ENCODE measurements at places on chromosomes 3 and 15. TPM values are rescaled to one million over a fixed set of nuclear protein-coding genes. Genes with fewer than 3 reads are reported as not detected.
A peak's percentile ranks its signal among the peaks of the same experiment; 100 is the strongest.

The AMIGO3 gene
- 2.8 TPM for total RNA-seq

The ADGRG7 gene
- total RNA-seq, result not detected

The EMC7 gene
- 24.8 TPM for total RNA-seq

The SNRPA1 gene
- total RNA-seq, result 32.9 TPM

The CPNE4 gene
- total RNA-seq, result 1.5 TPM

The KCNMB3 gene
- total RNA-seq, result 3.9 TPM

The PRKCD gene
- 10.3 TPM for total RNA-seq

The ZCWPW2 gene
- 1.0 TPM for total RNA-seq

The PLA2G4B gene
- total RNA-seq, result 10.7 TPM

The MYD88 gene
- 14.1 TPM for total RNA-seq

The CISH gene
- total RNA-seq, result 6.5 TPM

The FSTL1 gene
- total RNA-seq, result 799 TPM

- no peak for DNase-seq
Measured at GRCh38 chr3:13637311-13637891, 88.5 kb downstream of the FBLN2 start.

- DNase-seq, result no peak
Measured at GRCh38 chr15:74869372-74869725, 3.8 kb downstream of the SCAMP2 start.

GRCh38 chr3:79056498-79056897 lies 711.3 kb downstream of the ROBO1 start:
- DNase-seq, result no peak

DNA sequence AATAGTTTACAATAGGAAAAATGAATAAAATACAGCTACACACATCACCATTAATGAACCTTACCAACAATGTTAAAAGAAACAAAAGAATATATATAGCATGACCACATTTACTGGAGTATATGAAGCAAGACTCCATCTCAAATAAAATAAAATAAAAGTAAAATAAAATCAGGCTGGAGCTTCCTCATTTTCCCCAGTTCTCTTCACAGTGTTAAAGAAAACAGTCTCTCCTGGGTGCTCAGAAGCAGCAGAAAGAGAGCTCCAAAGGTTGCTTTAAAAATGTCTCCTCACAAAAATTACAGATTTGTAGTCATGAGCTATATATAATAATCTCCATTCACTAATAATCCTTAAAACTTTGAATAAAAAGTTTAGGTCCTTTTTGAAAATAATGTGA lies 48.8 kb downstream of the PIK3CB start:
- no peak for DNase-seq

- no peak for DNase-seq
Measured at GRCh38 chr3:115975353-115975752, 352.0 kb downstream of the GAP43 start.

DNA sequence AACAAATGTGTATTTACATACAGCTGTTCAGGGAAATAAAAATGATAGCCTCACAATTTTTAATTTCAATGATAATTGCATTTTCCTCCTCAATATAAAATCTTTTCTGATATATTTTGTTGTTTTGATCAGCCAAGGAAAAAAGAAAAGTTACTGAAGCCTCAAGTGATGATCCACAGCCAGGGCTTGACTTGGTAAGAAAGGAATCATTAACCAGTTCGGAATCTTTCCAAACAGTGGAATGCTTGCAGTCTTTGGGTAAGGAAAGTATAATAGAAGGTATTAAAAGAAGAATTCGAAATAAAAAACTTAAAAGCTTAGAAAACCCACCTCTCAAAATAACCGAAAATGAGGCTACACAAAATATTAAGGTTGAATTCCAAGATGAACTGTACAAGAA lies 1.0 kb downstream of the TOPAZ1 start:
- DNase-seq, result no peak

GRCh38 chr3:168154089-168154488 lies 58.4 kb upstream of the GOLIM4 start:
- DNase-seq, result no peak

GRCh38 chr3:122843604-122844003 lies 48.7 kb downstream of the SLC49A4 start:
- DNase-seq, result no peak

- no peak for DNase-seq
Measured at GRCh38 chr3:10170915-10171478, 6.3 kb downstream of the IRAK2 start.

DNA sequence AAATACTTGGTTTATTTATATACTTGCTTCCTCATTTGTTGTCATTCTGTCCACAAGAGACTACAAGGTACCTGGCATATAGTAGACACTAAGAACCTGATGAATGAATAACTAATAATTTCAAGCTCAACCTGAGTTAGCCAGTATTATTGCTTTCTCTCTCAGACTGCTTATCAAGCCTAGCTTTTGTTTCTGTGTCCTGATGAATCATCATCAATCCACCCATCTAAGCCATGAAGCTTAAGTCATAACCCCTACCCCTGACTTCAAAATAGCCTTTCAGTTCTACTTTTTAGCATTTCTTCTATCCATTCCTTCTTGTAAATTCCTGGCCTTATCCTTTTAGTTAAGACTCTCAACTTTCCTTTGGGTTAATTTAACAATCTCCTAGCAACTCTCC lies 420.8 kb downstream of the EPHA6 start:
- DNase-seq, result no peak

- DNase-seq, result no peak
Measured at GRCh38 chr15:58487041-58487723, 55.4 kb downstream of the LIPC start.

DNA sequence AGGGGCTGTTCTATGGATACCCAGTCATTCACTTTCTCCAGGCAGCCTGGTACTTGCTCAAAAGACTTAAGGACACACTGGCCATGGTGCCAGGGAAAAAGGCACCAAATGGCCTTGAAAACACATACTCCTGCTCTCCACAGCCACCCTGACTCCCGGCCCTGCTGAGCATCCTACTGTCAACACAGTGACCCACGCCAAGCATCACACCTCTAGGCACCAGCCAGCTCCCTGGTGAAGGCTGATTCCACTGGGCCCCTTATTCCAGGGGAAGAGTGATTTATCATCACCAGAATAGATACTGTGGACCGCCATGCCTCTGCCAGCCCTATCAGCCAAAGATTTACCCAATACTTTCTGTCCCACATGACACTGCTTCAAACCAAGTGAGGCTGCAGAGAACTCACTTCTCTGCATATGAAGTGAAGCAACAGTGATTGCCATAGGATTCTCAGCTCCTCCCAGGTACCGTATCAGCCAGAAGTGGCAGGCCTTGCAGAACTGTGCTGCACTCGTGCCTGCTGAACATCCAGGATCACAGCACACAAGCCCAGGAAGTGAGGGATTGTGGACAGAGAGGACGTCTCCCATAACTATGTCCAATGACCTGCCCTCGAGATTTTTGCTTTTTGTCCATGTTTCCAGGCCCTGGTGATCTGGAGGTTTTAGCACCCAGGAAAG lies 63.7 kb downstream of the WHAMM start:
- no peak for DNase-seq

- DNase-seq, result no peak
Measured at GRCh38 chr3:143875546-143875945, 27.3 kb upstream of the SLC9A9 start.

- peak; percentile 67 for DNase-seq
Measured at GRCh38 chr15:88911766-88912118, 1.4 kb downstream of the MFGE8 start.

GRCh38 chr3:26246901-26247300 lies 375.7 kb upstream of the LRRC3B start:
- no peak for DNase-seq

DNA sequence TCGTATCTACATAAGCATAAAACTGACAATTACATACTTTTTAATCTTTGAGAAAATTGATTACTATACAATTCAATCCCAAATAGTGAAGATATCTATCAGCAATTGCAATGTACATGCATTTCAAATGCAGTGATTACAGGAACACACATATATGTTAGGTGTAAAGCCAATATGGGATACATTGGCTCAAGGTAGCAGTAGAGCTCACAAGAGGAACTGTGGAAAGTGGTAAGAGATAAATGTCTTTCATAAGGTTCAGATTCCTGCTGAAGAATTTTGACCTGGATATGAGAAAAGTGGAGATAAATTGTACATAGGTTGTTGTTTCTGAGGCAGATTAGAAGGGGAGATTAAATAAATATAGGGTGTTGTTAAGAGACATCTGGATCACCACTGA lies 1280.5 kb downstream of the OTOL1 start:
- no peak for DNase-seq

GRCh38 chr3:88947013-88947412 lies 160.4 kb upstream of the EPHA3 start:
- no peak for DNase-seq

DNA sequence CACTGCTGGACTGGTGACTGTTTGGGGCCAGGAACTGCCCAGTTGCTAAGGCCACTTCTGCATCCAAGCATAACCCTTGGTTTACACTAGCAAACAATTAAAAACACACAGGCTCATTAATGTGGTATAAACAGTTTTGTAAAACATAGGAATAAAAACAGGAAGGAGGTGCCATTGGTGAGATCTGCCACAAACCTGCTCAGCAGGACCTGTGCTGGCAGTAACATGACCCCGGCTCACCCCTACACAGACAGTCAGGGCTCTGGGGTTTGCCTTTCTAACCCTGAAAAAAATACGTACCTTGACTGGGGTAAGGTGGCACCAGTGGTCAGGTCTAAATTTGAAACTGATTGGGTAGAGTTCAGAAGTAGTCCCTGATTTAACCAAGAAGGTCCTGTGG lies 76.2 kb downstream of the ATP1B3 start:
- DNase-seq, result no peak

- no peak for DNase-seq
Measured at GRCh38 chr3:5294356-5294755, 106.8 kb downstream of the EDEM1 start.

DNA sequence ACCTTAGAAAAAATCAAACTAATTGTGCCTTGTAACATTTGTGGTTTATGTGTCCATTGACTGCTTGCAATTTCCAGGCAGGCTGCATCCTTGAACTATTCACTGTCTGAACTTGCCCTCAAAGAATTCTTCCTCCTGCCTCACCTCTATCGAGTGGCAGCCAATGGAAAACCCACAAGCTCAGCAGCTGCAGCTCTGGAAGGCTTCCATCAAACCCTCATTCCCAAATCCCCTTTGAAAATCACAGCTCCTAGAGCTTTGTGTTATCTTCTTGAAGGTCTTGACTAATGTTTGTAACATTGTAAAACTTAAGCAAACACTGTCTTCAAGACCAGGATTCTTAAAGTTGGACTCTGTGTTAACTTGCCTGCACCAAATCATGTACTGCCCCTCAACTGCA lies 81.1 kb downstream of the FILIP1L start:
- DNase-seq, result peak; percentile 67

DNA sequence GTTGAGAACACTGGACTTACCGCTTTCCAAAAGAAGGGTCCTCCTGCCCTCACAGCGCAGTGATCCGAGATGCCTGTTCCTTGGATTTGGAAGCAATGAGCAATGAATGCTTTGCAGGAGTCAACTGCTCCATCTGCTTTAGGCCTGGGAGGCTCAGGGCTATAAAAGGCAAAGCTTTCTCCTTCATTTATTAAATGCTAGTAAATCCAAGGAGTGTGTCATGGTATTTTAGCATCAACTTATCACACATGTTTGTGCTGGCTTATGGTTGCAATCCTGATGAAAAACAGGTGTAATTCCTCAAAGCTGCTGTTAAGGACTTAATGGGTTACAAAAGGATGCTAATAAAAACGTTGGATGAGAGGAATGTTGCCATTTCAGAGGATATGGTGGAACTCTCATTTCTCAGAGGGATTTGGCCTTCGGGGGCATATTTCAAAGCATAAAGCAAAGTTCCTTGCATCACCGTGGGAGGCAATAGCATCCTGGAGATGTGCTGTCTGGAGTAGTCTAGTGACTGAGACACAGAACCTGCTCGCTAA lies 158.5 kb upstream of the TPM1 start:
- peak; percentile 44 for DNase-seq

DNA sequence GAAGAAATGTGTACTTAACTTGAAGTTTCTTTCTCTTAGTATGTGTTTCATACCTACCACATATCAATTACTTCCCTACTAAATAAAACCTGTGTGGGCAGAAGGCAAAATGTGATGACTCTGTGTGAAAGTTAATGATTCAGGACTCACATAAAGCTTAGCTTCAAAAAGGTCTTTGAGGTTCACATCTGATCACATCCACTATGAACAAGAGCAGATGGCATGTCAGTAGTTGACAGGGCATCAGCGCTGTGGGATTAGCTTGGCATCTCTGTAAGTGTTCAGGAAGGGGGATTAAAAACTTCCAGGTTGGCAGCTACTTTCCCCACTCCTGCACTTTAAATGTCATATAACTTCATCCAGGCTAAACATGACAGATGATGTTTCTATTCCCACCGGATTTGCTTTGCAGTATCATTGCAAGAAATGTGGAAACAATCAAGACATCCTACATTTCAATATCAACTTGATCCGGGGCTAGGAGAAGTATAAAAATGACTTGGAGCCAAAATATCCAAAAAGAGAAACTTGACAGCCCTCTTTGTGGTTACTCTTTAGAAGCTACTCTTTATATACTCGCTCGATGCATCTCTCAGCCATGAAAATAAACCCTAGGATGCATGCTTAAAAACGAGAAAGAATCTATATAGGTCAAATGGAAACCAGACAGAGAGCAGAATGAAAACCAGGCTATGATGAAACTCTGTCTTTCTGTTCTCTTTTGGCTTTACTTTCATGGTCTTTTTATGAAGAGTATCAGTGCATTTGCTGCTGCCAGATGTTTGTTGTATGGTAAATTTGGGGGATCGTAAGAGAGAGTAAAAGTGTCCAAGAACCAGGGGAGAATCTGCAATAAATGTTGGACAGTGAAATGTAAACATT lies 273.1 kb upstream of the ALCAM start:
- DNase-seq, result peak; percentile 2

- DNase-seq, result no peak
Measured at GRCh38 chr15:34065261-34065660, 26.3 kb upstream of the AVEN start.

DNA sequence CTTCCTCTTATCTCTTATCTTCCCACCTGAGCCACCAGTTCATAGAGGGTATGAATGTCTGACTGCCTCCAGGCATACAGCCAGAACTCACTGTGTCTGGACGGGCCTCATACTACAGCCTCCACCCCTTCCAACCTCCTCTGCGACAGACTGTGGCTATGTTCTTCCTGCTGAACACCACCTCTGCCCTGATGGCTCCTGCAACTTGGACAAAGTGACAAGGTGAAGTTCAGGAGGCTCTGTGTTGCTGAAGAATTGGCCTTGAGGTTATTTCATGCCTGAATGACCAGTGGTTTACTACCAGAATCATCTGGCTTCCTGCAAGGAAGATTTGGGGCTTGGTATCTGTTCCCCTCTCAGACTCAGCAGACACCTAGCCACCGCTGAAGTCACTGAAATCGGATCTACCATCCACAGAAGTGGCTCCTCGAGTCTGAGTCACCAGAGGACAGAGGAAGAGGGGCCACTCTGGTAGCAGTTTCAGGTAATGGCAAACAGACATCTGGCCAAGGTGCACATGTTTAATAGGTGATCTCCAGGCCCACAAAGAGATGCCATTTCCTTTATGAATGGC lies 14.2 kb upstream of the ULK3 start:
- no peak for DNase-seq

Measured in tongue (tissue), 3 donors.